Kasumi-1 (cell line): ENCODE measurements at places on chromosomes 11 and 22.
A peak's percentile ranks its signal among the peaks of the same experiment; 100 is the strongest.

- DNase-seq, result no peak
Measured at GRCh38 chr11:2464451-2465165, 19.8 kb downstream of the KCNQ1 start.

- DNase-seq, result no peak
Measured at GRCh38 chr11:12719221-12719620, 45.0 kb downstream of the TEAD1 start.

GRCh38 chr11:90639461-90639993, 416.7 kb upstream of the CHORDC1 start:
- DNase-seq, result peak; percentile 16

DNA sequence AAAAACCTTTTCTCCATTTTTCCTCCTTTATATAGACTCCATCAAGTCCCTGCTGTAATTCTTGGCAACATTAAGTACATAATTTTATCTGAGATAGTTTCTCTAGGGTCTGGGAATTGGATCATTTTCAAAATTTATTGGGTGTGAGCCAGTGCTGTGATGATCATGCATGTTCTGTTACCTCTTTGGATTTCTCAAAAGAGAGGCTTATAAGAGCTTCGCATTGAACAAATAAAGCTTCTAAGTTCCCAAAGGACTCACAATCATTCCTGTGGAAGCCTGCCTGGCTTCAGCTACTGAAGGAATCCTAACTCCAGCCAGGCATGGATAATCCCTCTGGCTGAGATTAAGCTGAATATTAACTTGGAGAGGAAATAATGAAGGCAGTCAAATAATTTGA, 208.5 kb downstream of the RAB38 start:
- no peak for DNase-seq

DNA sequence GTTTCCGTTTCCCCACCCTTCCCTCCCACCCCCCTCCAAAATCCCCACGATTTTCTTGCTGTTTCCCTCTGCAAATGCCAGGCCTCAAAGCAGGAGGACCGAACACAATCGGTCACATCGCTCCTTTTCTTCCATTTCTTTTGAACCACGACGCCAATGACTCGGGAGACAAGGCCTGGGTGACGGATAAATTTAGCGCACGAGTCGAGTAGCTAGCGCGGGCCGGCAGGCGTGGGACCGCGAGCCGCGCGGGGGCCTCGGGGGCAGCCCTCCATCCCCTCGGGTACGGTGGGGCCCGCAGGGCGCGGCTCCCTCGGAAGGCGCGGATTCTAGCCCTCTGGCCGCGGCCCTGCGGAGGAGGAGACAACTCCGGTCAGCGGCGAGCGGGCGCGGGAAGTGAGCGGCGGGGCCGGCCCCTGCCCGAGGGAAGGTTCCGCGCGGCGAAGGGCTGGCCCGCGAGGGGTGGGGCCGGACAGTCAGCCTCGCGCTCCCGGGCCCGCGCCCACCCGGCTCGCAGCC, 414 bp downstream of the JOSD1 start:
- DNase-seq, result peak; percentile 52

DNA sequence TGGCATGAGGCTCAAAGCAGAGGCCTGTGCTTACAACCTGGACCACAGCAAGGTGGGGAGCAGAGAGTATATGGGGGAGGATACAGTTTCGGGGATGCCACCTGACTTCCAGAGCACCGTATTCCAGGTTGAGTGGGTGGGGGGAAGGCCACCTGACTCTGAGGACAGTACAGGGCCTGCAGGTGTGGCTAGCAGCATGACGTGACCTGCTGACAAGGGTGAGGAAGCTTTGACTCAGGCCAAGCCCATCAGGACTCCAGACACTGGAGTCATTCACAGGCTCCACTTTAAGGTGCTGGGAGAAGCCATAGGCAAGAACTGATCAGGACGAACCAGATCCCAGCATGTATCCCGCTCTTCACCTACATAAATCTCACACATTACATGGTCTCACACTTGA, 34.6 kb upstream of the CRTAM start:
- no peak for DNase-seq

GRCh38 chr11:61883327-61883726, 8.0 kb downstream of the FADS3 start:
- DNase-seq, result no peak

GRCh38 chr11:129237880-129238638, 45.9 kb upstream of the ARHGAP32 start:
- DNase-seq, result no peak

DNA sequence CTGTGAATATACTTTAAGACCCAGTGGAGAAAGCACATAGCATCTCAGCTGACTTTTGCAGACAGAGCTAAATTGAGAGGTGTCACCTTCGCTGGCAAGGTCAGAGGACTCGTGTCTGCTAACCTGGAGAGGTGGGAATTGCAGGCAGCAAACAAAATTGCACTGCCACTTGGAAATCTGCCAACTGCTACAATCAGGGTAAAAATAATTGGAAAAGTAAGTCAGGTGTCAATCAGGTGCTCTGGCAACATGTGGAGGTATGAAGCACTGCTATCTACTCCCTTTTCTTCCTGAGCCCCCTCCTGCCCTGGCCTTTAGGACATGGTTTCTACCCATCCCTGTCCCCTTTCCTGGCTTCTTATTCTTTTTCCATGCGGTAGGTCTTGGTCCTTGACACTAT, 24.1 kb upstream of the LRRC55 start:
- no peak for DNase-seq

DNA sequence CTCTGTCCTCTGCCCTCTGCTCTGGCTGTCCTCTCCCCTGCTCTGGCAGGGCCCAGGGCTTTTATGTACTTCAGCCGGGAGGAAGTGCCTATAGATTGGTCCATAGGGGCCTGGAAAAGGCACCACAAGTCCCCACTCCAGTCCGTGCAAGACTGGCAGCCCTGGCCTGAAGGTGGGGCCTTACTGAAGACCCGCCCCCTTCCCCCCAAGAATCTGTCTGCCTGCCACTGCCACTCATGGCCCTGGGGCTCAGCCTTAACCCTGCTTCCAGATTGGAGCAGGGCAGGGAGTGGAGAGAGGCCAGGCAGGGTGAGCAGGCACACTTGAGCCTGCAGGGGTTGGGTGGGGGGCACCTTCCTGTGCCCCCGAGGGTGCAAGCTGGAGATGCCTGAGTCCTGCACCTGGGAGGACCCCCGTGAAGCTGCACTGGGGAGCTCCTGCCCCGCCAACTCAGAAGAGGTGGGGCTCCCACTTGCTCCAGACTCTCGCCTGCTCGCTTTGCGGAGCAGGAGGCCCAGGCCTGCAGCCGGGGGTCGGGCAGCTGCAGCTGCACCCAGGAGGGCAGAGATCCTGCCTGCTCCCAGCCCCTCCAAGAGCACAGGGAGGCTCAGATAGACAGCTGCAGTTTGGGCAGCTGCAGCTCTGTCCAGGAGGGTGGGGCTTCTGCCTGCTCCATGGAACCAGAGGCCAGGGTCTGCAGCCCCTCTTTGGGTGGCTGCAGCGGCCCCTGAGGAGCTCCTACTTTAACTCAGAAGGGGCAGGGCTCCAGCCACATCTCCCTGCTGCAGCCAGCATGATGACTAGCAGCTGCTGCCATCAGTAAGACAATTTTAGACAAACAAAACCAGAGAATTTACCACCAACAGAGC, 51.0 kb upstream of the SC5D start:
- DNase-seq, result no peak

DNA sequence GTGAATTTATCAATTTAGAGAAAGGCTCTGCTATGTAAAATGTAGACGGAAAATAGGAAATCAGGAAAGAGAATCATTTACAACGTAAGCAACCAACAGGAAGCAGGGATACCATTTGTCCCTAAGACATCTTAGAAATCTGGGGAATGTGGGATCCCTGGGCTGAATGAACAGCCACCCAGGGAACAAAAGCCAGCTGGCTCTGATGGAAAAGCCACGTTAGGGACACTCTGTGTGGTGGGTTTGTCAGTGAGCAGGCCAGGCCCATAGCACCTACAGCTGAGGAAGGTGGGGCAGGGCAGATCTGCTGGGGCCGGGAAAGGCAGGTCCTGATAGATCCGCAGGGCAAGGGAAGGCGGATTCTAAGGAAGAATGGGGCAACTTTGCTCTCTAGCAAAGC, 87.1 kb upstream of the CSNK2A3 start:
- DNase-seq, result no peak

DNA sequence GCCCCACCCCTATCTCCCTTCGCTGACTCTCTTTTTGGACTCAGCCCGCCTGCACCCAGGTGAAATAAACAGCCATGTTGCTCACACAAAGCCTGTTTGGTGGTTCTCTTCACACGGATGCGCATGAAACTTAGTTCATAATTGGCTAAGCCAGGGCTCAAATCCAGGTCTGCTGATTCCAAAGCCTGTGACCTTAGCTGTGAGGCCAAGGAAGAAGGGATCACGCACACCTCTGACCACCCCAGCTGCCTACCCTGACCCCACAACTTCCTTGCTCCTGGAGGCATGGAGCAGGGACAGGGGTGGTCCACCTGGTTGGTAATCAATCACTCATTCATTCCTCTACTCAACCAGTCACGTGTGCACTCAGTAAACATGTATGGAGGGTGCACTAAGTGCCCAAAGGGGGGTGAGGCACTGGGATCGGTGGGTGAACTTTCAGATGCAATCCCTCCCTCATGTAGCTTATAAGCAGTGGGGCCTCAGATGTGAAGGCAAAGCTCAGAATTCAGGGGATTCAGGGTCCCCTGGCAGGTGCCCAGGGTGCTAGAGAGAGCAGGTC, 10.3 kb downstream of the FXYD2 start:
- DNase-seq, result no peak

DNA sequence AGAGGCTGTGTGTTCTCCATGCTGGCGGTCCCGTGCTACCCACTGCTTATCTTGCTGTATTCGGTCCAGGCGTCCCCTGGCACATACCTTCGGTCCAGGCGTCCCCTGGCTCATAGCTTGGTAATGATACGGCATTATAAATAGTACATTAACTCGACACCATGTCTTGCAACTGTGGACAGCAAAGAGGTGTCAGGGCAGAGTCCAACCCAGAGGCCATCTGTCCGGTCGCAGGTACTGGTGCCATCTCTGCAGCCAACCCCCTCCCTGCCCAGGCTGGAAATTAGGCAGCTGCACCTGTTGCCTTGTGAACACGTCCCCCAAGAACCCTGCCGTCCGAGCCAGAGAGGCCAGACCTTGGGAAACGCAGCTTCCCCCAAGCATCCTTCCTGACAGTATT, 634.3 kb downstream of the BRD1 start:
- no peak for DNase-seq

GRCh38 chr11:63635762-63636465, 21.7 kb upstream of the PLAAT3 start:
- DNase-seq, result peak; percentile 83

- DNase-seq, result no peak
Measured at GRCh38 chr11:129702410-129703398, 112.9 kb upstream of the TMEM45B start.

- no peak for DNase-seq
Measured at GRCh38 chr22:22674467-22674866, 30.1 kb downstream of the GGTLC2 start.

GRCh38 chr22:44443641-44444235, 54.3 kb downstream of the RTL6 start:
- no peak for DNase-seq

DNA sequence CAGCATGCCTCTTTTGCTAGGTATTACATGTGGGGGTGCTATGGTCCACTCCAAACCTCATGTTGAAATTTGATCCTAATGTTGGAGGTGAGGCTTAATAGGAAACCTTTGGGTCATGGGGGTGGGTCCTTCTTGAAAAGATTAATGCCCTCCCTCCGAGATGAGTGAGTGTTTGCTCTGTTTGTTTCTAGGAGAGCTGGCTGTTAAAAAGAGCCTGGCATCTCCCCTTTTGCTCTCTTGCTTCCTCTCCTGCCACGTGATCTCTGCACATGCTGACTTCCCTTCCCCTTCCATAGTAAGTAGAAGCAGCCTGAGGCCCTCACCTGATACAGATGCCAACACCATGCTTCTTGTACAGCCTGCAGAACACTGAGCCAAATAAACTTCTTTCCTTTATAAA, 104.5 kb downstream of the FAT3 start:
- DNase-seq, result no peak

GRCh38 chr11:64644647-64645275, 53.7 kb downstream of the SLC22A12 start:
- DNase-seq, result peak; percentile 59

DNA sequence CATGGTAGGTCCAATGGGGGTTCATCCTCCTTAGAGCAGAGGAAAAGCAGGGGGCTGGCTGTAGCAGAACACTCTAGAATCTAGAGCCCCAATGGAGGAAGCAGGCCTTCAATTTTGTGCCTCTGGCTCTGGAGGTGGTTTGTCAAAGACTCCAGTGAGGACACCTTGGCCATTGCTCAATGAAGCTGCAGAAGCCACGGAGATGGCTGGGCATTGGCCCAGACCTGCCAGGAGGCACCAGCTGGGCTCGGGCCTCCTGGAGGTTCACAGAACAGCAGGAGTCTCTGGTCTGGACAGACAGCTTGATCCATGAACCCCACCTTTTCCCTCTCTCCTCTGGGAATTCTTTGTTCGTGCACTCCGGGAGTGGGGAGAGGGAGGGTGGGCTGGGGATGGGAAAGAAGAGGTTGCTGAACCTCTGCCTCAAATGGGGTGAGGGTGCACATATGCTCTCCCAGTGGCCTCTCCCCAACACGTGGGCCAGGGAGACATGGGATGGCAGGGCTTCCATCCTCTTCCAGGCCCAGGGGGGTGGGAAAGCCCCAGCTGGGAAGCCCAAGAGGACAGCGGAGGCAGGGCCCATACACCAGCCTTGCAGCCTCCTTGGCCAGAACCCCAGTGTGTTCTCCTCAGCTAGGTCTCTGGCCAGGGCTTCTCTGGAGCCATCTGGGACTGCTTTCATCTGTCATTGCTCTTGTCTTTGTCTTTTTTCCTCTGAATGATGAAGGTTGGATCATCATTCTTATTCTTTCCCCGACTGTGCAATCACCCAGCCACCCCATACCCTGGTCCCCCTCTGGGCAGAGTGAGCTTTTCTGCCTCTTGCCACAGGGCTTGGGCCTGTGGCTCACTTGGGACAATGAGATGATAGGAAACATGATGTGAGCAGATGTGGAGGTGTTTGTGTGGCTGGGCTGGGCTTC, 1019.4 kb downstream of the BRD1 start:
- DNase-seq, result no peak

DNA sequence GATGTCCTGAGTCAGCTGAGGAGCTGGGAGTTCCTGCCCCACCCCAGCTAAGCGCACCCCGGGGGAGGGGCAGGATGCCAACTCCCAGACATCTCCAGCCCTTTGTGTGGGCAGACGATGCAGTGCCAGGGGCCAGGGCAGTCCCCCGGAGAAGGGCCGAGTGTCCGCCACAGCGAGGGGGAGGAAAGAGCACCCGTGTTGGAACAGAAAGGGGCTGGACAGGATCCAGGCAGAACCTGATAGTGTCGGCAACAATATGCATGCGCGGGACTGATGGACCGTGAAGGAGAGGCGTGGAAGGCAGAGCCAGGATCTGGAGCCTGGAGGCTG, 1434.7 kb downstream of the BRD1 start:
- no peak for DNase-seq

GRCh38 chr22:20418211-20418788, 19.3 kb downstream of the SCARF2 start:
- DNase-seq, result peak; percentile 38

GRCh38 chr11:120335908-120336640, at the start of gene ARHGEF12:
Gene ARHGEF12, plus strand, starts transcription at chr11:120336413. Its CDS starts 831 bp downstream, at chr11:120337244.
- DNase-seq, result peak; percentile 81

DNA sequence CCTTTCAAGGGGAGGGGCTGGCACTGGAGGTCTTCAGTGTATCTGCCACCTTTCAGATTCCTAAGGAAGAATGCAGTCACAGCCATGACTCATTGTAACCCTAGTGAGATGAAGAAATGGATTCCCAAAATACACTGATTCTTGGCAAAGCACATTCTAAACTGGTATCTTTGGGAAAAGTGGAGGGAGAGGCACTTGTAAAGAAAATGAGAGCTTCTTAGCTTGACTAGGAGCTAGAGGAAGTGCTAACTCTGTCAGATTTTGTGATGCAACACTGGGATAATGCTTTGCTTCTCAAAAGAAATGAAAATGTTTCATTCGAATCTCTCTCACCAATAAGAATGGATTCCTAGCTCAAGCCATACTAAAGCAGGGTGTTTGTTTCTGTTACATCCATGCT, 14.3 kb downstream of the NRIP3 start:
- DNase-seq, result no peak
